Activated CD8-positive, alpha-beta memory T cell treated with anti-CD3 and anti-CD28 coated beads for 1 hour (primary cell): ENCODE measurements at places on chromosomes 5 and 9.

GRCh38 chr9:136799079-136799853, 3.1 kb downstream of the CCDC183 start:
- no peak for DNase-seq

DNA sequence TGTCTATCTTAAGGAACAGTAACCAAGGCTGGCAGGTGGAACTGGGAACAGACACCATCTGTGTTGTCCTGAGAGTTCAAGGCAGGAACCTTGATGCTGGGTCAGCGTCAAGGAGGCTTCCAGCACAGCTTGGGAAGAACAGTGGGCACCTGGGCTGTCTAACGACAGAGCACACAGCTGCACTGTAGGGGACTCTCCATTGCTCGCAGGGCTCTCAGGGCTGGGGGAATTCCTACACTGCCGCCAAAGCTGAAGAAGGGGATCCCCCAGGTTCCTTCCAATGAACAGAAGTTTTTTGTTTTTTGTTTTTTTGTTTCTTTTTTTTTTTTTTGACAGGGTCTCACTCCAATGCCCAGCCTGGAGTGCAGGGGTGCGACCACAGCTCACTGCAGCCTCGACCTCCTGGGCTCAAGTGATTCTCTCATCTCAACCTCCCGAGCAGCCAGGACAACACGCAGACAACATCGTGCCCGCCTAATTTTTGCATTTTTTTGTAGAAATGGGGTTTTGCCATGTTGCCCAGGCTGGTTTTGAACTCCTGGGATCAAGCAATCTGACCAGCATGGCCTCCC, 81.9 kb downstream of the PTPN3 start:
- DNase-seq, result no peak

- DNase-seq, result no peak
These were observed 86.1 kb downstream of the WWC1 start for GRCh38 chr5:168377525-168377924.

GRCh38 chr5:102855681-102856388, 100.7 kb downstream of the PAM start:
- no peak for DNase-seq

GRCh38 chr5:127582773-127583370, 65.4 kb downstream of the PRRC1 start:
- no peak for DNase-seq

GRCh38 chr9:134494273-134494815, 147.3 kb upstream of the COL5A1 start:
- DNase-seq, result no peak

- no peak for DNase-seq
These were observed 122.2 kb downstream of the FGF10 start for GRCh38 chr5:44266882-44267576.

- no peak for DNase-seq
These were observed 1.5 kb downstream of the ZBTB43 start for GRCh38 chr9:126806336-126806735.

- no peak for DNase-seq
These were observed 3.4 kb upstream of the CEP72 start for GRCh38 chr5:608429-609370.

DNA sequence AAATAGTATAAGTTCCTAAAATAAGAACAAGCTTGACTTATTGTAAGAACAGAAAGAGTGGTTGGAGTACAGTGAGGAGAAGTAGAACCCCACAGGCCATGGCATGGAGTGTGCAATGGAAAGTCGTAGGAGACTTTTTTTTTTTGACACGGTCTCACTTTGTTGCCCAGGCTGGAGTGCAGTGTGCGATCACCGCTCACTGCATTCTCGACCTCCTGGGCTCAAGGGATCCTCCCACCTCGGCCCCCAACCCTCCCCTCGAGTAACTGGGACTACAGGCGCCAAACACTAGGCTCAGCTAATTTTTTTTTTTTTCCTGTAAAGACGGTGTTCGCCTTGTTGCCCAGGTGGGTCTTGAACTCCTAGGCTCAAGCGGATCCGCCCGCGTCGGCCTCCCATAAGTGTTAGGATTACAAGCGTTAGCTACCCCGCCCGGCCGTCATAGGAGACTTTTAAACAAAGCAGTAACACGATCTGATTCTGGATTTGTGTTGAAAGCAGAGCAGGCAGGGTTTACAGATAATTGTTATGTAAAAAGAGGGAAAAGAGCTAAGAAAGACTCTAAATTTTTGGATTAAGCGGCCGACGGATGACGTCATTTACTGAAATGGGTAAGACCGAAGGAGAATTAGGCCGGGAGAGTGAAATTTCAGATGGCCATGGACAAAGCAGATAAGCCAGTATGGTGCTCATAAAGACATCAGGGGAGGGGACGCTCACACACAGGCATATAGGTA, 752 bp downstream of the TSTD2 start:
- no peak for DNase-seq

GRCh38 chr5:157548513-157549282, 26.9 kb downstream of the ADAM19 start:
- DNase-seq, result no peak

DNA sequence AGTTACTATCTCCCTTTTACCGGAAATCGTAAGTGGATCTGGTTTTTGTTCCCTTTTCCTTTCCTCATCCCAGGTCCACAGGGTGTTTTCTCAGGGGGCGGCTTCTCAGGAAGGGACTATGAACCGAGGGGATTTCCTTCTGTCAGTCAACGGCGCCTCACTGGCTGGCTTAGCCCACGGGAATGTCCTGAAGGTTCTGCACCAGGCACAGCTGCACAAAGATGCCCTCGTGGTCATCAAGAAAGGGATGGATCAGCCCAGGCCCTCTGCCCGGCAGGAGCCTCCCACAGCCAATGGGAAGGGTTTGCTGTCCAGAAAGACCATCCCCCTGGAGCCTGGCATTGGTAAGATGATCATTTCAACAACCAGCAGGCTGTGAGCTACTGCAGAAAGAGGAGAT, 75.8 kb downstream of the GOLPH3 start:
- no peak for DNase-seq

- DNase-seq, result no peak
These were observed 25.3 kb upstream of the ENHO start for GRCh38 chr9:34547960-34548611.

DNA sequence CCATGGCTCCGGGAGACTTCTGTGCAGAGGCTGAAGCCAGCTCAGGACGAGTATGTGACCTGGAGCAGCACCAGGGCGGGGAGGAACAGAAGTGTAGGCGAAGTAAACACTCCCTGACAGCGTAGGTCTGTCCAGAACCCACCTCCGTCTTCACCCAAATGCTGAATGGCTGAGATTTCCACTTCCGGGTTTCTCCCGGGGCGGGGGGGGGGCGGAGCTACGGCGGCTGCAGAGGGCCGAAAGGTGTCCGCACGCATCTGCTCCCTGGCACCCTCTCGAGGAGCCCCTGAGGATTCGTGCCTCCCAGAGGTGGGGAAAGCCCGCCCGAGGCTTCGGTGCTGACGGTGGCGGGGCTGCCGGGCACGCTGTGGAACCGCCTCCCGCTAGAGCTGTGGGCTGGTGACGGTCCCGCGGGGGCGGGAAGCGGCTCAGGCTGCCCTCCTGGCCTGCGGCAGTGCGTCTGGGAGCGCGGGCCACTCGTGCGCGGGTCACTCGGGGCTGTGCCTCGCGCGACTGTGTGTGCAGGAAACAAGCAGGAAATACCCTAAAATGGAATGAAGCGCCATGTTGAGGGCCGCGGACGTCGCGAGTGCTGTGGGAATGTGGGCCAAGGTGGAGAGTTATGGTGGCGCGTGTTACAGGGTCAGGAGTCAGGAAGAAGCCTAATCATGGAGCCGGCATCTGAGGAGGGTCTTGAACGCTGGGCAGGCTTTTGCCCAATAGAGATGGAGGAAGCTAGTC, 1425.4 kb downstream of the FOXD4L5 start:
- DNase-seq, result no peak

DNA sequence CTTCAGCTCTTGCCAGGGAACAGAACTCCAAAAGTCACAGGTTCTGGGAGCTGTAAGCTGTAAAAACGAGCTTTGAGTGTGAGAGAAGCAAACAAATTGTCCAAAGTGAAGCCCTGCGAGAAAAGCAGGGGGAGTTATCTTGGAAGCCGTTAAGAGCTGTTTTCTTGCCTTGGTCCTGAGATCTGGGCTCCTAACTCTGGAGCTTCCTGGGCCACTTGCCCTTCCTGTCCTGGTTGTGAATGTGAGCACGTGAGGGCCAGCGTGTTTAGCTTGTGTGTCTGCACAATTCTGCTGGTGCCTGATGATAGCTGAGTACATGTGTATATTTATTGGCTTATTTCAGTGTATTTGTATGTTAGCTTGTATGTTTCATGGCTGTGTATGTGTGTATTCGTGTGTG, 40.5 kb downstream of the DAB2IP start:
- no peak for DNase-seq

DNA sequence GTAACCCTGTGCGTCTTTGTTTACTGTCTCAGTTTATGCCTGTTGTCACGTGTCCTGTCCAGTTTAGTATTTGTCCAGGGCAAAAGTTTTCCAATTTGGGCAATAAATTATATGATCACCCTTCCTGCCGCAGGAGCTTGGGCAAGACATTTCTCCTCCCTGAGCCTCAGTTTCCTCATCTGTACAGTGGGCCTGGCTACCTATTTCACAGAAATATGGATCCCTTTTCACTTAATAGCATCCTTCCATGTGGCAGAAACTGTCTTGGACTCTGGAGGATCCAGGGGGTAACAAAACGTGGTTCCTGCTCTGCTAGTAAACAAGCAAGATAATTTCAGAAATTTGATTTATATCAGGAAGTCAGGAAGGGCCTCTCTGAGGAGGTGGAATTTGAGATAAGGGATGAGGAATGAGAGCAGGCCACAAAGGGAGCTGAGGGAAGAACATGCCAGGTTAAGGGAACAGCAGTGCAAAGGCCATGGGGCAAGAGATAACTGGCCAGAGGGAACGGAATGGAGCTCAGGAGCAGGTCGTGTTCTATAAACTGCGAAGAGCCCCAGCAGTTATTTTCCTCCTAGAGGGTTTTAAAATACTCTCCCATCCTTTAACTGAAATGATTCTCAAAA, 15.1 kb upstream of the PPARGC1B start:
- no peak for DNase-seq

GRCh38 chr9:111922324-111923013, 25.9 kb downstream of the UGCG start:
- no peak for DNase-seq

DNA sequence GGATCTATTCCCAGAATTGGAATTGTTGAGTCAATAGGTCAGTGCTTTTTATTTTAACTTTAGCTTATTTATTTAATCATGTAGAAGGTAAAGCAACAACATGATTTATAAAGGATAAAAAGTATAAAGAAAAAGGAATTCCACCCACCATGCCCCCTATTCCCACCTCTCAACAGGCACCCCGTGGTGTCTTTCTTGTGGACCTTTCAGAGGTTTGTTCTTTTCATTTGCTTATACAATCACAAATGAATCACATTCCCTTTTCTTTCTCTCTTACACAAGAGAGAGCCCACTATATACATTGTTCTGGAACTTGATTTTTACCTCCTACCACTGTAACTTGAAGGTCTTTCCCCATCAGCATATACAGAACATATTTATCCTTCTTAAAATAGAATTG, 37.2 kb upstream of the SMIM32 start:
- no peak for DNase-seq

DNA sequence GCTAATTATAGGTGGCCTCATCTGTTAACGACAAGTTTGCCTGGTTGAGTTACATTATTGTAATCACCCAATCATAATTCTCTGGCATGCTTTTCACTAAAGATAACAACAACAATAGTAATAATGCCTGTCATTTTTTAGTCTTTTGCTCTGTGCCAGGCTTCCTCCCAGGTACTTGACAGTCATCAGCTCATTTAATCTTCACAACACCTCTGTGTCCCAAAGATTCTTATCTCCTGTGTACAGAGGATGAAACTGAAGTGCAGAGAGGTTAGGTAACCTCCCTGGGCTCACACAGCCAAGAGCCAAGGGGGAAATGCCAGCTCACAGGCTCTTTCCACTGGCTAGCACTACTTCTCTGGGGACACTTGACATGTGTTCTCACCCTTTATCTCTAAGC, 77.5 kb downstream of the DAB2IP start:
- no peak for DNase-seq

- DNase-seq, result no peak
These were observed 662.9 kb upstream of the ZNF608 start for GRCh38 chr5:125409234-125409860.

DNA sequence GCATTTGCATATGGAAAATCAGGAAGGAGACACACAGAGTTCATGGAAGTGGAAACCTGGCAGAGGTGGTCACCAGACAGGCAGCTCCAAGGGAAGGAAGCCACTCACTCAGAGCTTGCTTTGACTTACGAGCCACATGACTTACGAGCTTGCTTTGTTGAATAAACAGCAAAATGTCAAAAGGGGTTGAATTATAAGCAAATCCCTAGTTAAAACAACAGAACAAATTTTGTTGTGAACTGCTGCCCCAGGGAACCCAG, 164.3 kb downstream of the SYK start:
- DNase-seq, result no peak

DNA sequence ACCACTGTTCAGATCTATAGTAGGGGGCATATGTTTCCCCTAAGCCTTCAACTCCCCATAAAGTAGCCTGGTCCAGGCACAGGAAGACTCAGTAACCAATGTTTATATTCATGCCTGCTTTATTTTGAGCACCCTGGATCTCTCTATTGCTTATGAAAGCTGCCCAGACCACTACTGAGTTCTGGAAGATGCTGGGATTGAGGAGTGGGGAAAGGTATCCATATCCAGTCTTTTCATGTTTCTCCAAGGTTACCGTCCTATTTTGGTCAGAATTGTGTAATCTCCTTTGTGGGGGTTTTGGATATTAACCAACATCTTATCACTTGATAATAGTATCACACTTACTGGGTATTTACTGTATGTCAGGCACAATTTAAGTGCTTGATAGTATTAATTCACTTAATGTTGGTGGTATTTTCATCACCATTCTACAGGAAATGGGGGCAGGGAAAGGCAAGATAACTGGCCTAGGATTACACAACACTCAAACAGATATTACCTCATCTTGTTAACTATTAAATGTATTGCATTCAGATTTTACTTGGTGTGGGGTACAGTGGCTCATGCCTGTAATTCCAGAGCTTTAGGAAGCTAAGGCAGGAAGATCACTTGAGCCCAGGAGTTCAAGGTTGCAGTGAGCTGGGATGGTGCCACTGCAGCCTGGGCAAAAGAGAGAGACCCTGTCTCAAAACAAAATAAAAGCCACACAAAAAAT, 36.3 kb downstream of the RUSC2 start:
- no peak for DNase-seq

- no peak for DNase-seq
These were observed 57.8 kb upstream of the LIFR start for GRCh38 chr5:38613992-38614836.

GRCh38 chr5:37838933-37839341, 904 bp downstream of the GDNF start:
- DNase-seq, result no peak

GRCh38 chr5:113343343-113343742, 91.4 kb downstream of the TSSK1B start:
- no peak for DNase-seq

DNA sequence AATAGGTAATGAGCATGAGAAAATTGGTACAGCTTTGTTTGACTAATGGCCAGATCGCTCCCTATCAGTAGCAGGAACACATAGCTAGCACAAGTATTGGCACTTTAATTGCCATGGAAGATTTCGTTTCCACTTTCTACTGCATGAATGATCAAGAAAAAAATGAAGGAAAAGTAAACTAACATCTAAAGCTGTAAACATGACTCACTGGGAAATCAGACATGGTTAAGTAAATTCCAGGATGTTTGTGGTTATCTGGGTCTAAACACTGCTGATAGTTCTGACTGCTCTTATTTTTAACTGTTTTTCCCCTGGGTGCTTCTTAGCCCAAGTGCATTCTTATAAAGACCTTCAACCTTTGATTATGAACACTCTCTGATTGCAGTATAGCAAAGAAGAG, 388.9 kb downstream of the NR2F1-AS1 start:
- DNase-seq, result no peak

GRCh38 chr9:20618361-20618802, 3.9 kb downstream of the MLLT3 start:
- no peak for DNase-seq

- no peak for DNase-seq
These were observed 11.5 kb downstream of the NADK2 start for GRCh38 chr5:36230151-36230790.
